ENCODE measurements at places on chromosomes 16 and 17.

DNA sequence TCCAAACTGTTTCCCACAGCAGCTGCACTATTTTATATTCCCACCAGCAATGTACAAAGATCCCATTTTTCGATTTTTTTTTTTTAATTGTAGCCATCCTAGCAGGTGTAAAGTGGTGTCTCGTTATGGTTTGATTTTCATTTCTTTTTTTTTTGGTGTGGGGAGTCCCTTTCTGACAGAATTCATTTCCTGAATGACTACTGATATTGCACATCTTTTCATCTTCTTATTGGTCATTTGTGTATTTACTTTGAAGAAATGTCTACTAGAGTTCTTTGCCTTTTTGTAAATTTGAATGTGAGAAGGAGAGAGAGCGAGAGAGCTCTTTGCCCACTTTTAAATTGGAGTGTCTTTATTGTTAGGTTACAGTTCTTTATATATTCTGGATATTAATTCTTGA lies 14.0 kb downstream of the CYB5B start:
- no peak for DNase-seq

DNA sequence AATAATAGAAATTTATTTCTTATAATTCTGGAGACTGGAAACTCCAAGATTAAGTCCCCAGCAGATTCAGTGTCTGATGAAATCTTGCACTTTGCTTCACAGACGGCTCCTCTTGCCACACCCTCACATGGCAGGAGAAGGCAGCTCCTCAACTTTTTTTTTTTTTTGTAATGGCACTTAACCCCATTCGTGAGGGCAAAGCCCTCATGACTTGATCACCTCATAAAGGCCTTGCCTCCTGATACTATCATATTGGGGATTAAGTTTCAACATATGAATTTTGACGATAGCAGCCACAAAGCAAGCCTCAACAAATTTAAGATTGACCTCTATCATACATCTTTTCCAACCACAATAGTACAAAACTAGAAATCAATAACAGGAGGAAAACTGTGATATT lies 42.3 kb upstream of the CDYL2 start:
- DNase-seq = no peak

GRCh38 chr16:55810451-55810961 lies 22.4 kb downstream of the CES1 start:
- DNase-seq = no peak

DNA sequence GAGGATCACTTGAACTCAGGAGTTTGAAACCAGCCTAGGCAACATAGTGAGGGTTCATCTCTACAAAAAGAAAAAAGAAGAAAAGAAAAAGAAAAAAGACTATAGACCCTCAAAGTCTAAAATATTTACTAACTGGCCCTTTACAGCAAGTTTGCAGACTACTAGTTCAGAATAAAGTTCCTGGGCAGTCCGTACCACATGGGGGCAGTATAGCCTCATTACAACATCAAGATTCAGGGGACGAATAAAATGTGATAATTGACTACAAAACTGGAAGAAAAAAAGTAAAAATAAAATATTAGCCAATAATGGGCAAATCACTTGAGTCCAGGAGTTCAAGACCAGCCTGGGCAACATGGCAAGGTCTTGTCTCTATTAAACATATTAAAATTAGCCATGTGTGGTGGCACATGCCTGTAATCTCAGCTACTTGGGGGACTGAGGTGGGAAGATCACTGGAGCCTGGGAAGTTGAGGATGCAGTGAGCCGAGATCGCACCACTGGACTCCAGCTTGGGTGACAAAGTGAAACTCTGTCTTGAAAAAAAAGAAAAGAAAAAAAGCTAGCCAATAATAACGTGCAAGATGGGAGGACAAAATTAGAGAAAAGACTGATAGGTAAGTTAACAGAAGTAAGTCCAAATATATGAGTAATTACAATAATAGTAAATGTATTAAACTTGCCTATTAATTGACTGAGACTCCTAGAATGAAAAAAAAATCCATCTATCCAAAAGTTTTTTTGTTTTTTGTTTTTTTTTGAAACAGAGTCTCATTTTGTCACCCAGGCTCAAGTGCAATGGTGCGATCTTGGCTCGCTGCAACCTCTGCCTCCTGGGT lies 129.4 kb upstream of the SEC14L1 start:
- peak; percentile 41 for DNase-seq

GRCh38 chr17:17605729-17606088 lies 14.2 kb upstream of the PEMT start:
- DNase-seq = no peak

- DNase-seq = no peak
These were observed at the start of gene SOX8 for GRCh38 chr16:981695-982144. TSS of gene SOX8 (plus strand) at chr16:981770. CDS start at chr16:981923, 153 bp downstream.

DNA sequence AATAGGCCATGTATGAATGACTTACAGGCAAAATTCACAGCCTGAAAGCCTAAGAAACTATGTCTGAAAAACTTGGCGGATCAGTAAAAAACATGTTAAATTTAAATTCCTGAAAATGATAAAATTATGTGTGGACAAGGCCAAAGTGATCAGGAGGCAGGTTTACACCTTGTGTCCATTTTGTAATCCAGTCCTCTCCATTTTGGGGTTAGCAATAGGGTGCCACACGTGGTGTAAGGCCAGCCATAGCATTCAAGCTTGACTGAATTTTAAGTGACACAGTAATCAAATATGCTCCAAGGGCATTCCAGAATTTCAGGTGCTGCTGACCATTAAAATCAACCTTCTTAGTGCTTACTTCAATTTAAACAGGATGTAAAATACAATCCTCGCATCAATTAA lies 2.7 kb downstream of the RNF43 start:
- DNase-seq = no peak

- DNase-seq = no peak
These were observed 72.0 kb downstream of the CNGB1 start for GRCh38 chr16:57898961-57899360.

DNA sequence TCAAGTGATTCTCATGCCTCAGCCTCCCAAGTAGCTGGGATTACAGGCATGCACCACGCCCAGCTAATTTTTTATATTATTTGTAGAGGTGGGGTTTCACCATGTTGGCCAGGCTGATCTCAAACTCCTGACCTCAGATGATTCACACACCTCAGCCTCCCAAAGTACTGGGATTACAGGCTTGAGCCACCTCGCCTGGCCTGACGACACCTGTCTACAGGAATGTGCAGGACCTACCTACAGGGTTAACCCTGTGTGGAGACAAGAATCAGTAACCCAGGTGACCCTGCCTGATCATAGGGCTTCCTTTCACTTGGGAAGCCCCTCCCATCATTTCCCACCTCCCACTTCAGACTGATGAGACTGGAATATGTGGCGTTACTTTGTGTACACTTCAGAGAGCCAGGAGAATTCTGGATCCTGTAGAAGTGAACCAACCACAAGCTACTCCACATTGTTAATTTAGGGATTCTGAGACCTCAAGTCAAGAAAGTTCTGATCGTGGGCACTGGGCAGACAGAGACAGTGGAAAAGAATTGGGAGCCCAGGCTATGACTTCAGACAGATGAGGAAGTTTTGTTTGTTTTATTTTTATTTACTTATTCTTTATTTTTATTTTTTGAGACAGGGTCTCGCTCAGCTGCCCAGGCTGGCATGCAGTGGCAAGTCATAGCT lies 5.7 kb upstream of the MILR1 start:
- no peak for DNase-seq

DNA sequence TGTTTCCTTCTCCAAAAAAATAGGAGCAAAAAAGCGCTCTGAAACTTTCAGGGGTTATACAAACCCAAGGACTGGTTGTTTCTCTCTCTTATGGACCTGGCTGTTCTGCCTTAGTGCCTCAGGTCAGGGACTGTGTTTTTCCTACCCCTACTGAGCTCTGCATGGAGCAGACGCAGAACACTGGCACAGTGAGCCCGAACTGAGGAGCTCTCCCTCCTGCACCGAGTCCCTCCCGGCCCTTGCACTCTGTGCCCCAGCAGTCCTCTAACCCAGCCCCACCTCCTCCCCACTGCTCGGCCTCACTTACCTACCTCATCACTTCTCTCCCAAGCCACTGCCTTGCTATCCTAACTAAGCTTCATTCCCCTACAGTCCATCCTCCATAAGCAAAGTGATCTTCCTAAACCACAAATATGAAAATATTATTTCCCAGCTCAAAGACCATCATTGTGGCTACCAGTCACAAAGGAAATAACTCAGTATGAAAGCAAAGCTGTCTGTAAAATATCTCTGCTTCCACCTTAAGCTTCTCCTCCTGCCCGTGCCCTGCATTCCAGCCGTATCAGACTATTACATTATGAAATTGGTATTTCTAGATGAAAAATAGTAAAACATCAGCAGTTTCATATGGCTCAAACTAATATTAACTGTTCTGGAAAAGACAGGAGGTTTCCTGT lies 13.6 kb downstream of the MEIOB start:
- no peak for DNase-seq

DNA sequence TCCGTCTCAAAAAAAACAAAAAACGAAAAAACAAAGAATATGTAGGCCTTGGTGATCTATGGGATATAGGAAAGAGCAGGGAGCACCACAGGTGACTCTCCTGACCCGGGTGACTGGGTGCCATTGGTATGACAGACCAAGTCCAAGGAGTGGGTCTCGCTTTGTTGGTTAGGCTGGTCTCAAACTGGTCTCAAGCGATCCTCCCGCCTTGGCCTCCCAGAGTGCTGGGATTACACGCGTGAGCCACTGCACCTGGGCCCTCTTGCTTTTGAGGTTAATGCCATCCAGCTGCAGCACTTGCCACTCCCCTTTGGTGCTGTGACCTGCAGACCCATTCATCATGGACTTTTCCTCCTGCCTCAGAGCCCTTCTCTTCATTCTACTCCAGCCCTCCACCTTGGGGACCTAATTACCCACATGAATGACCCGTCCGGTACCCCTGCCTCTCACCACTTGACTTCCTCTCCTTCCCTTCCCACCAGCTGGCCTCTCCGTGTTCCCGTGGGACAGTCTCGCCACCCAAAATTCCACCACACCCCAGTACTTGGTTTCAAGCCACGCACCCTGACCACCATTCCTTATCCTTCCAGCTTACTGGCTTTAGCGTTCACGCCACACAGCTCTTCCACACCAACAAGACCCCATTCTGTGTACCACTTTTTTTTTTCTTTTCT lies 3.2 kb upstream of the UBE2G1 start:
- no peak for DNase-seq

DNA sequence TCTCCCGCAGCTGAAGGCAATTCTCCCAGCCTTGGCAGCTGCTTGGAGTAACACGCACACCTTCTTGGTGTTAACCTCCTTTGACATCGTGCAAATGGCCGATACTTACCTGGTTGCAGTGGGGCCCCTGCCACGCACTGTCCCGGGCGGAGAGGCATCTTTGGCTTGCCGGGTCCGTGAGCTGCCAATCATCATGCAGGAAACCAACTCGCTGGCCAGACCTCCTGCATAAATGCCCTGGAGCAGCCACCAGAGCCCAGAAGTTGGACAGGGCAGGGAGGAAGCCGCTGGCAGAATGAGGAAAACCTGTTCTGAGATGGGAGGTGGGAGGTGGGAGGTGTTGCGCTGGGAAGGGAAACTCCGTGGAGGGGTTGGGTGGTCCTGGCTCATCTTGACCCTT lies 41.7 kb upstream of the CREBBP start:
- no peak for DNase-seq

DNA sequence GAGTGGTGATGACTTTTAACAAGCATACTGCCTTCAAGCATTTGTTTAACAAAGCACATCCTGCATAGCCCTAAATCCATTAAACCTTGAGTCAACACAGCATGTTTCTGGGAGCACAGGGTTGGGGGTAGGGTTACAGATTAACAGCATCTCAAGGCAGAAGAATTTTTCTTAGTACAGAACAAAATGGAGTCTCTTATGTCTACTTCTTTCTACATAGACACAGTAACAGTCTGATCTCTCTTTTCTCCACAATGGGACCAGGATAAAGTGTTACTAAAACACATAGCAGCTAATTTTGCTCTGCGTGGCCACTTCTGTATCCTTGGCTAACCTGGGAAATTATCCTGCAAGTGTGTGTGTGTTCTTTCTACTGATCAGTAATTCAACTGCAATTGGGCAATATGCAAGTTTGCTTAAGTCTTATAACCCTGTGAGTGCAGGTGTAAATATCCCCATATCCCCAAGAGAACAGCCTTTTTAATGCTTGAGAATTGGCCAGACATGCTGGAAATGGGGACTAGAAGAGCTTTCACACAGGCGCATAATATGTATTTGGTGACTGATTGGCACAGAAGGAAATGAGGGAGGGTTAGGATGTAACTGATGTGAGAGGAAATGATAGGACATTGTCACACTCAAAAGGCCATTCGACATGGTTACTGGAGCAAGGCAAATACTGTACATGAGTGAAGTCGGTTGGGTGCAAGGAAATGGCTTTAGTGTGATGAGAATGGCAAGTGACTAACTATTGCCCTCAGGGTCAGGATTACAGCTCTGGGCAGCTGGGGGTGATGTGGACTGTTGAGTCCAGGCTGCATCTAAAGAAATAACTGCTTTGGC lies 10.8 kb upstream of the ANKS4B start:
- DNase-seq = peak; percentile 62

DNA sequence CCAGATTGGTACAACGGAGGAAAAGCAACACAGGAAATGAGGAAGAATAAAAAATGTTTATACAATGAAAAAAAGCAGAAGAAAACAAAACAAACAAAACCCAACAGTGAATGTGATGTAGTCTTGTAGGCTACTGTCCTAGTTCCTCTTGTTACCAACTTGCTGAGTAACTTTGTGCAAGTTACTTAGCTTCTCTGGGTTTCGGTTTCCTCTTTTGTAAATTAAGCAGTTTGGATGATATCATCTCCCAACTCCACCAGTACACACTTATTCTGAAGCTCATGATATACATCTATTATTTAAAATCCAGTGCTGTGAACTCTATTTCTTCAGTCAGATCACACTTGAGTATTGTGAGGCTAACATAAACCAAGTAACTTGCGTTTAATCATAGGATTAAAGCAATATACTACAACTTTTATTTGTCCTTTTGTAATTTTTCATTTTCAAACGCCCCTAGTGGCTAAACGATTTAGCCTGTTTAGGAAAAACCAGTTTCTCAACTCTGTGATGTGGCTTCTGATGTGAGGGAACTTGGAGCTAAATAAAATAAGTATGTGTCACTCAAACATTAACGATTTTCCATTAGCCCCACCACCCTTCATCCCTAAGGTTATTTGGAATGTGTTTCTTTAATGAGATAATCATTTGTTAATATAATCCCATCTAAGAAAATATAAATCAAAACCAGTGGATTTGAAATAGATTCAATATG lies 1.4 kb upstream of the UNK start:
- no peak for DNase-seq

- DNase-seq = no peak
These were observed 19.3 kb downstream of the DCAKD start for GRCh38 chr17:45032174-45032541.
